H9 (cell line): ENCODE measurements at places on chromosomes 3 and 15. TPM values are rescaled to one million over a fixed set of nuclear protein-coding genes. Genes with fewer than 3 reads are reported as not detected.

The GABRR3 gene
- total RNA-seq: not detected in 2 replicates

DNA sequence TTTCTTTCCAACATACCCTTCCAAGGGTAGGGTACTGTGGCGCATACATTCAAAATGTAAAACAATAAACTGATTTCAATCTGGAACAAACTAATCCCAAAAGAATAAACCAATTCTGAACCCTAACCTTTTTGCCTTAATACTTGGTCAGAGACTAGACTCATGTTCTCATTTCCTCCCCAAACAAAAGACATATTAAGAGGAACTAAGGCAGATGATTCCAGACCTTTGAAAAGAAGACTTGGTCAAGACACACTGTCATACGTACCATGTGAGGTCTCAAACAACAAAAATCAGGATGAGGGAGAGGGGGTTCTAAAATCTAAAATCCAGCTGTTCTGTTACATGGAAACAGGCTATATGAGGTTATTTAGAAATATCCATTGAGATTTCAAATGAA lies 102.1 kb downstream of the RFTN1 start:
- DNase-seq: no peak
- no peaks in the 10 kb centered on the region for H3K4me1 ChIP-seq
- no peaks in the 10 kb centered on the region for H3K36me3 ChIP-seq
- H3K27ac ChIP-seq: no peak overlapping the region
- H3K27me3 ChIP-seq: no peaks in the 10 kb centered on the region

GRCh38 chr3:9897408-9898372 lies 5.0 kb upstream of the IL17RE start:
- no peak overlapping the region for H3K4me3 ChIP-seq
- no peak overlapping the region for H3K27ac ChIP-seq
- H3K36me3 ChIP-seq: peaks cover 19% of the 10 kb centered on the region
- DNase-seq: no peak
- no peaks in the 10 kb centered on the region for H3K4me1 ChIP-seq

The CHRNA3 gene
- 0.81 and 1.1 TPM in 2 replicates for total RNA-seq

The CPN2 gene
- not detected in 2 replicates for total RNA-seq

The ERICH6 gene
- total RNA-seq: not detected in 2 replicates

The ATP13A5 gene
- not detected in 2 replicates for total RNA-seq

- no peak overlapping the region for H3K27ac ChIP-seq
- peak overlapping the region; percentile 7; the same call in 1 of the 3 replicates for H3K4me3 ChIP-seq
- H3K27me3 ChIP-seq: no peaks in the 10 kb centered on the region
- DNase-seq: no peak
- peaks cover 9% of the 10 kb centered on the region; the same call in 1 of the 2 replicates for H3K4me1 ChIP-seq
These were observed 247.2 kb downstream of the SLC9A9 start for GRCh38 chr3:143600756-143601718.

- H3K36me3 ChIP-seq: no peaks in the 10 kb centered on the region
- H3K4me1 ChIP-seq: peaks cover 8% of the 10 kb centered on the region; the same call in 1 of the 2 replicates
These were observed 202.7 kb downstream of the TNIK start for GRCh38 chr3:171257251-171258203.
